Ovary (tissue), 10 donors: ENCODE measurements at places on chromosomes 11 and 22. TPM values are rescaled to one million over a fixed set of nuclear protein-coding genes. Genes with fewer than 3 reads are reported as not detected.

The TSGA10IP gene
- polyA plus RNA-seq: not detected

The PGM2L1 gene
- polyA plus RNA-seq: 1.0 TPM

GRCh38 chr11:115918576-115918975 lies 414.4 kb upstream of the CADM1 start:
- no peak overlapping the region for H3K4me3 ChIP-seq
- no peak overlapping the region for H3K27ac ChIP-seq
- H3K36me3 ChIP-seq: no peaks in the 10 kb centered on the region
- no peaks in the 10 kb centered on the region for H3K4me1 ChIP-seq

DNA sequence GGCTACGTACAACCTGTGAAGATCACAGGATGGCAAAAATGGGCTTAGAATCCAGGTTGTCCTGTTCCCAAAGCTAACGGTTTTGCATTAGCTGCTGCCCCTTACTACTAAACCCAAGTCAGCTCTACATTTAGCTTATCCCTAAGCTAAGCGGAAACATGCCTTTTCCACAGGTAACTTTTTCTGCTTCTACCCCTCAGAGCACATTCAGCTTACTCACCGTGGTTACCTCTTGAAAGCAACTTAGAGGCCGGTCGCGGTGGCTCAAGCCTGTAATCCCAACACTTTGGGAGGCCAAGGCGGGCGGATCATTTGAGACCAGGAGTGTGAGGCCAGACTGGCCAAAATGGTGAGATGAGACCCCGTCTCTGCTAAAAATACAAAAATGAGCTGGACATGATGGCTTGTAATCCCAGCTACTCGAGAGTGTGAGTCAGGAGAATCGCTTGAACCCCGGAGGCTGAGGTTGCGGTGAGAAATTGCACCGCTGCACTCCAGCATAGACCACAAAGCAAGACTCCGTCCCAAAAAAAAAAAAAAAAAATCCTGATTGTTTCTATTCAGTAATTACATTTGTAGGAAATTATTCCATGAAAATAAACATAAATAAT lies 790 bp upstream of the TMEM41B start:
- H3K4me3 ChIP-seq: peak overlapping the region; percentile 96
- peaks cover 9% of the 10 kb centered on the region for H3K4me1 ChIP-seq
- H3K27ac ChIP-seq: no peak overlapping the region
- no peak for DNase-seq
- H3K27me3 ChIP-seq: no peaks in the 10 kb centered on the region

The SOX6 gene
- polyA plus RNA-seq: 0.61 TPM

GRCh38 chr11:107549253-107549953 lies 16.1 kb downstream of the ALKBH8 start:
- no peaks in the 10 kb centered on the region for H3K27me3 ChIP-seq
- no peak for DNase-seq
- H3K27ac ChIP-seq: no peak overlapping the region
- H3K4me1 ChIP-seq: peaks cover 2% of the 10 kb centered on the region
- no peaks in the 10 kb centered on the region for H3K36me3 ChIP-seq
- H3K4me3 ChIP-seq: no peak overlapping the region

The P2RX3 gene
- polyA plus RNA-seq: not detected

GRCh38 chr11:79437981-79438630 lies 2.7 kb downstream of the TENM4 start:
- H3K4me3 ChIP-seq: peak overlapping the region; percentile 63
- no peaks in the 10 kb centered on the region for H3K36me3 ChIP-seq
- H3K27me3 ChIP-seq: no peaks in the 10 kb centered on the region
- H3K4me1 ChIP-seq: peaks cover 9% of the 10 kb centered on the region

GRCh38 chr11:65574811-65575567 lies 864 bp upstream of the EHBP1L1 start:
- no peaks in the 10 kb centered on the region for H3K27me3 ChIP-seq
- H3K36me3 ChIP-seq: no peaks in the 10 kb centered on the region
- peak overlapping the region; percentile 69 for H3K4me3 ChIP-seq
- H3K27ac ChIP-seq: peak overlapping the region; percentile 85

GRCh38 chr22:22600531-22601261 lies 41.6 kb upstream of the PRAME start:
- H3K4me3 ChIP-seq: no peak overlapping the region
- H3K27me3 ChIP-seq: no peaks in the 10 kb centered on the region
- DNase-seq: no peak

DNA sequence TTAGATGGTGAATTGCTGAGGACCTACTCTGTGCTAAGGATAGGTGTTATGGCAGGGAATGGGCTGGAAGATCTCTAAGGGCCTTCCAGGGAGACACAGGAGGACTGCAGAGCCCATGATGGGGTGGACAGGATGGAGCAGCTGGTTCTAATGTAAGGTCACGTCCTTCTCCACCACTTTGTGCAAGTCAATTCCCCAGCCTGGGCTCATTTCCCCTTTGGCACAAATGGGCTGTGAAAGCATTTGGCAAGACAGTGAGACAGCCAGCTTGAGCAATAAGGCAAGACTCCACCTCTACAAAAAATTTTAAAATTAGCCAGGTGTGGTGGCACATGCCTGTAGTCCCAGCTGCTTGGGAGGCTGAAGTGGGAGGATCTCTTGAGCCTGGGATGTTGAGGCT lies 81.4 kb upstream of the THY1 start:
- H3K4me1 ChIP-seq: peaks cover 3% of the 10 kb centered on the region
- no peak overlapping the region for H3K27ac ChIP-seq
- H3K36me3 ChIP-seq: no peaks in the 10 kb centered on the region
- no peaks in the 10 kb centered on the region for H3K27me3 ChIP-seq

GRCh38 chr11:10418259-10418949 lies 36.7 kb upstream of the AMPD3 start:
- DNase-seq: no peak
- H3K4me1 ChIP-seq: no peaks in the 10 kb centered on the region
- no peak overlapping the region for H3K4me3 ChIP-seq
- no peaks in the 10 kb centered on the region for H3K36me3 ChIP-seq
- no peaks in the 10 kb centered on the region for H3K27me3 ChIP-seq

- no peak for DNase-seq
- no peak overlapping the region for H3K4me3 ChIP-seq
- no peaks in the 10 kb centered on the region for H3K36me3 ChIP-seq
- H3K27ac ChIP-seq: no peak overlapping the region
- H3K4me1 ChIP-seq: no peaks in the 10 kb centered on the region
Measured at GRCh38 chr22:29260601-29261315, 7.0 kb downstream of the RHBDD3 start.

- peak overlapping the region; percentile 96 for H3K27ac ChIP-seq
- no peaks in the 10 kb centered on the region for H3K36me3 ChIP-seq
- peak; percentile 97 for DNase-seq
- peaks cover 12% of the 10 kb centered on the region for H3K4me1 ChIP-seq
- H3K27me3 ChIP-seq: no peaks in the 10 kb centered on the region
- H3K4me3 ChIP-seq: peak overlapping the region; percentile 94
Measured at GRCh38 chr11:65477149-65477965, 21.5 kb upstream of the MALAT1 start.

DNA sequence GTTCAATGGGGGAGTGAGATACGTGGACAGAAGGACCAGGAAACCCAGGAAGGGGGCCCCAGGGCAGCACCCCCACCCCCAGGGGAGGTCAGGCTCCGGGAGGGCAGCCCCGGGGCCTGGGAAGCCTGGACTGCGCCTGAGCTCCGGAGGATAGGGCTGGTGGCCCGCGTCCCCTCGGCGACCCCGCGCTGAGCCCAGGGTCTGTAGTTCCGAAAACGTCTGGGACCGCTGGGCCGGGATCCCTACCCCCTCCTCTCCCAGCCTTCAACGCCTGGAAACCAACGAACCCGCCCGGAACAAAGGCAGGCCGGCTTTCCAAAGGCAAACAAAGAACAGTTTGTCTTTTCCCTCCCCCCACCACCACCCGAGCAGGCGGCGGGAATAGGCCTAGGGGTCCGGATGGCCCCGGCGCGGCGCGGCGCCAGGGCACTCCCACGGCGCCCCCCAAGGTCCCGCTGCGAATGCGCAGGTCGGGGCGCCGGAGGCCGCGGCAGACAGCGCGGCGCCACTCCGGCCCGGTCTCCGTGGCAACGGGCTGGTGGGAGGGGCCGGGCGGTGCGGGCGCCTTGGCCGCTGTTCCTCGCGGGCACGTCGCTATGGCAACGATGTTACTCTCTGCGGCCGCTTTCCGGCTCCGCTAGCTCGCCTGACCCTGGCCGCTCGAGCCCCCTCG lies 58.5 kb downstream of the IGLL1 start:
- DNase-seq: peak; percentile 93
- peaks cover 19% of the 10 kb centered on the region for H3K4me1 ChIP-seq
- no peaks in the 10 kb centered on the region for H3K27me3 ChIP-seq
- no peaks in the 10 kb centered on the region for H3K36me3 ChIP-seq

- H3K27me3 ChIP-seq: no peaks in the 10 kb centered on the region
- H3K36me3 ChIP-seq: no peaks in the 10 kb centered on the region
- no peak overlapping the region for H3K4me3 ChIP-seq
- H3K4me1 ChIP-seq: no peaks in the 10 kb centered on the region
- H3K27ac ChIP-seq: no peak overlapping the region
- DNase-seq: no peak
Measured at GRCh38 chr11:48104568-48104924, 112.1 kb upstream of the OR4B1 start.

The SEC14L3 gene
- polyA plus RNA-seq: not detected

GRCh38 chr11:44315947-44316658 lies 6.2 kb upstream of the ALX4 start:
- no peak overlapping the region for H3K27ac ChIP-seq
- no peaks in the 10 kb centered on the region for H3K4me1 ChIP-seq
- no peak for DNase-seq

DNA sequence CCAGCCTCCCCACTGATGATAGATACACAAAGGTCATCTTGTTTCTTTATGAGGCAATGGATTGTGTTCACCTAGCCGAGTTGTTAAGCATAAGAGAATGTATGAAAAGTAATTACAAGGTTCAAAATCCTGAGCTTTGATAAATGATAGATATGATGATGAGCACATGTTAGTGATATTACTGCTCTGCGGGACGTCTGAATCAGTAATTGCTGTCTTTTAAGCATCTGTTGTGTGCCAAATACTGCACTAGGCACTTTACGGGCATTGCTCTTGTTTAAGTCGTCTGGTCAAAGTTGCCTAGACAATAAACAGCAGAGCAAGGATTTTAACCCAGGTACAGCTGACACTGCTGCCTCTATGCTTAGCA lies 559 bp upstream of the RNF141 start:
- peak overlapping the region; percentile 70 for H3K4me3 ChIP-seq
- H3K4me1 ChIP-seq: no peaks in the 10 kb centered on the region
- no peak overlapping the region for H3K27ac ChIP-seq
- no peaks in the 10 kb centered on the region for H3K36me3 ChIP-seq

The MPZL3 gene
- polyA plus RNA-seq: 1.2 TPM
